Caco-2 (cell line): ENCODE measurements at places on chromosomes 11 and 22. TPM values are rescaled to one million over a fixed set of nuclear protein-coding genes. Genes with fewer than 3 reads are reported as not detected.

HORMAD2 gene
- 2.4 and 3.1 TPM in 2 replicates for total RNA-seq

DNA sequence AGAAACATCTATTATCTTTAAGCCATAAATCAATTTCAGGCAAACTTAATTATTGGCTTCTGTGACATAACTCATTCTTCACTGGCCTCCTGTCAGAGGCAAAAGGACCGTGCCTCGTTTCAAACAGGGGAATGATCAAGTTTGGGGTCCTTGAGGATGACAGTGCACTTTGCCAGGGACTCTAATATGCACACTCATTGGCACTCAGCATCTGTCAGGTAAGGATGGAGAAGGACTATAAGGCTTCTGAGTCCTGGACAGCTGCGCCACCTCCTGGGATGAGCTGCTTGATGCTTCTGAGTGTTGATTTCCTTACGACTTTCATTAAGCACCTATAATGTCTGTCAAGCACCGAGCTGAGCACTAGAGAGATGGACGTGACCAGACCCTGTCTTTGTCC is 20.2 kb downstream of the BPIFC start:
- no peaks in the 10 kb centered on the region for H3K4me1 ChIP-seq
- peak; percentile 44 for DNase-seq
- no peaks in the 10 kb centered on the region; the same call in 1 of the 2 replicates for H3K27me3 ChIP-seq
- no peak overlapping the region for H3K4me3 ChIP-seq
- H3K27ac ChIP-seq = no peak overlapping the region

C11orf91 gene
- not detected in 2 replicates for total RNA-seq

DNA sequence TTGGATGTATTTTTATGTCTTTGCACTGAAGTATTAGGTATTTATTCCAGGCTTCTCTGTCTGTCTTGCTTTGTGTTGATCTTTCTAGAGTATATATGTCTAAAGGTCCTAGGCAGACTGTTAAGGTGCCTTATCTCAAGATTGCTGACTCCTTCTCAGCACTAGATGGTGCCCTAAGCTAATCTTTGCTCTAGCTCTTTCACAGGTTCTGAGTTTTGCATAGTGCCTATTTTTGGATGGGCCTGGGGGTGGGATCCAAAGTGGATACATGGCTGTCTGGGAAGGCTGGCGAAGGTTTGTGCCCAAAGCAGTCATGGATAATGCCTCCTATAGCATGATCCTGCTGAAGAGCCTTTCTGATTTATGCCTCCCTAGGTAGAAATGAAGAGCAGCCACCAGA is 154.9 kb downstream of the TRPC6 start:
- no peak overlapping the region for H3K4me3 ChIP-seq
- H3K36me3 ChIP-seq = no peaks in the 10 kb centered on the region
- no peaks in the 10 kb centered on the region for H3K27me3 ChIP-seq
- DNase-seq = no peak
- peaks cover 22% of the 10 kb centered on the region for H3K4me1 ChIP-seq

- no peaks in the 10 kb centered on the region; the same call in 1 of the 2 replicates for H3K27me3 ChIP-seq
- DNase-seq = no peak
- H3K4me1 ChIP-seq = no peaks in the 10 kb centered on the region
- no peak overlapping the region for H3K4me3 ChIP-seq
- no peak overlapping the region for H3K27ac ChIP-seq
- H3K36me3 ChIP-seq = no peaks in the 10 kb centered on the region
Observed at GRCh38 chr22:43526946-43527345, 115.1 kb downstream of the MPPED1 start.

- no peaks in the 10 kb centered on the region for H3K27me3 ChIP-seq
- no peaks in the 10 kb centered on the region for H3K36me3 ChIP-seq
- DNase-seq = no peak
- no peak overlapping the region for H3K4me3 ChIP-seq
- no peaks in the 10 kb centered on the region for H3K4me1 ChIP-seq
- H3K27ac ChIP-seq = no peak overlapping the region
Observed at GRCh38 chr11:97895572-97895971, 1125.2 kb upstream of the CNTN5 start.

PTPN5 gene
- total RNA-seq = not detected in 2 replicates

ROBO3 gene
- 5.7 and 6.2 TPM in 2 replicates for total RNA-seq

CD3D gene
- not detected in 2 replicates for total RNA-seq

LMO2 gene
- total RNA-seq = 0.29 TPM in 1 of 2 replicates, not detected in the other

DNA sequence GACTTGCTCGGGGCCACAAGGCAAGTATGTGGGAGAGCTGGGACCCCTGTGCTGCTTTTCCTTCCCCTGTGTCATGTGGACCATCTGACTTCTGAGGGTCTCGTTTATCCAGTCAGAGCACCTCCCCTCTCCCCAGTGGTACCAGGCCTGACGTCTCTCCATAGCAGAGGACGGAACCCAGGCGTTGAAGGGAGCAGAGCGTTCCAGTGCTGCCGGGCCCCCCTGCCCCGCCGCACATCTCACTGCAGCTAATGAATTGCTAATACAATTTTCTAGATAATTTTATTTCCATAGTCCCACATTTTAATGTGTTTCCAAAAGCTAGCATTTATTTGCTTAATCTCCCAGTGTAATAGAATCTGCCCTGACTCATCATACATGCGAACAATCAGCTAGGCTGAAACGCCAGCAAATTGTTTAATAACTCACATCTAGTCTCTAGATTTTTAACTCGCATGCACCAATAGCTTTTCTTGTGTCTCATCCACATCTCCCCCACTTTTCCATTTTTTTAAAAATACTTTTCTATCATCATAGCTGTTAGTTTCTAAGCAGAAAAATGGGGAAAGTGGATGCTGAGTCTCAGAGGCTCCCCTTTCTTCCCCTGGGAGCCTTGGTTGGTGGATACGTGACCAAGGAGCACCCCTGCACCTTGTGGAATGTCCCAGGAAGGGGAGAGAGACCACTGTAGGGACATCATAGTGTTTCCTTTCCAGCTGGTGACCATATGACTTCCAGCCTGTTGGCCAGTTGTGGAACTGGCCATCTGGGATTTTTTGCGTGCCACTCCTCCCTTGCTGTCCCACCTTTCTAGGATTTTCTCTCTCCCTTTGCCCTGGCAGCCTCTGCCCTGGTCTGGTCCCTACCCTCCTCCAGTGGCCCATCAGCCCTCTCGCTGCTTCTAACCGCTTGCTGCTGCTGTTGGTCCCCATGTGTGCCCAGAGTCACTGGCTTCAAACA is 58.6 kb upstream of the NNMT start:
- H3K4me1 ChIP-seq = no peaks in the 10 kb centered on the region
- H3K36me3 ChIP-seq = no peaks in the 10 kb centered on the region
- H3K4me3 ChIP-seq = no peak overlapping the region
- no peak for DNase-seq

DNA sequence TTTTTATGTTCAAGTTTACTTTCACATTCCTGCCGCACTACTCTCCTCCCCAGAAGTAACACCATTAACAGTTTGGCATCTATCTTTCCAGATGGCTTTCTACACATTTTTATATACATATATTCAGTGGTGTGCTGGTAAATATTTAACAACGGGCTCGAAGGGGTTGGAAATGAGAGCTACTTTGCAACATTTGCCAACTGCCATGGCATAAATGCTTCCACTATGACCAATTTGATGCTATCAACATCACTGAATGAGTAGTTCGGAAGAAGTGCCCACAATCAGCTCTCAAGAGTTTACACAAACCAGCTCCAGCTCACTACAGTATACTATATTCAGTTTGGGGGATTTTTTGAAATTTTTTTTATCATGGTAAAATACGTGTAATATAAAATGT is 55.2 kb downstream of the RELT start:
- no peaks in the 10 kb centered on the region for H3K36me3 ChIP-seq
- no peaks in the 10 kb centered on the region for H3K27me3 ChIP-seq
- no peaks in the 10 kb centered on the region for H3K4me1 ChIP-seq

PIH1D2 gene
- total RNA-seq = 2.6 and 2.7 TPM in 2 replicates

GRCh38 chr11:121337740-121338272 is 45.2 kb downstream of the SC5D start:
- H3K36me3 ChIP-seq = no peaks in the 10 kb centered on the region
- no peaks in the 10 kb centered on the region for H3K4me1 ChIP-seq
- DNase-seq = no peak
- no peaks in the 10 kb centered on the region; the same call in 1 of the 2 replicates for H3K27me3 ChIP-seq

- H3K4me3 ChIP-seq = no peak overlapping the region
- peaks cover 10% of the 10 kb centered on the region; the same call in 1 of the 2 replicates for H3K4me1 ChIP-seq
- DNase-seq = peak; percentile 12
- no peaks in the 10 kb centered on the region for H3K27me3 ChIP-seq
- no peak overlapping the region for H3K27ac ChIP-seq
Observed at GRCh38 chr11:44777209-44778194, 50.7 kb downstream of the TSPAN18 start.

GGTLC3 gene
- total RNA-seq = not detected in 2 replicates

CARD10 gene
- 26.5 and 31.7 TPM in 2 replicates for total RNA-seq

DNA sequence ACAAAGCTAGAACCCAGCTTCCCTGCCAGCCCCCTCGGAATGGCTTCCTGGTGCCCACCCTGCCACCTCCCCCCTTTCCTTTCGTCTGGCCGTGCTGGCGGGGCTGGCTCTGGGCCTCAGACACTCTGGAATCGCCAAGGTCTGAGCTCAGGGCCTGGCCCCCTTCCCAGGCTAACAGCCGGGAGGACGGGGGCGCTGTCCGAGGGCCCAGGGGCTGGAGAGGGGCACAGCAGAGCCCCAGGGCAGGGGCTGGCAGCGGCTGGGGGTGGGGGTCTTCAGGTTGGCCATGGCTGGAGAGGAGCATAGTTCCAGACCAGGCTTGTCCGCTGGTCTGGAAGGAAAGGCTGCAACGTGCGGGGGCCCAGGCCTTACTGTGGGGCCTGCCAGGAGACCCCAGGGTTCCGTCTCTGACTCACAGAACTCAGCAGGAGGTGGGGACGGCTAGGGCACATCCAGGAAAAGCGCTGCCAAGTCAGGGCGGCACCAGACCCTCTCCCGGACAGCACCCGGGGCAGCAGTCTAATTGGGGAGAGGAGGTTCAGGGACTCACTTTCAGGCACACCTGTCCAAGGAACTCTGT is 861 bp upstream of the LTBP3 start:
- no peak for DNase-seq
- H3K36me3 ChIP-seq = no peaks in the 10 kb centered on the region
- no peaks in the 10 kb centered on the region for H3K27me3 ChIP-seq
- peak overlapping the region; percentile 61 for H3K27ac ChIP-seq

GRCh38 chr11:9462172-9462799 is 1.5 kb downstream of the ZNF143 start:
- H3K27ac ChIP-seq = peak overlapping the region; percentile 99
- no peaks in the 10 kb centered on the region for H3K27me3 ChIP-seq
- H3K36me3 ChIP-seq = no peaks in the 10 kb centered on the region
- H3K4me1 ChIP-seq = peaks cover 17% of the 10 kb centered on the region
- H3K4me3 ChIP-seq = peak overlapping the region; percentile 54

- H3K27me3 ChIP-seq = no peaks in the 10 kb centered on the region; the same call in 1 of the 2 replicates
- no peak overlapping the region for H3K27ac ChIP-seq
- H3K4me3 ChIP-seq = no peak overlapping the region
- H3K4me1 ChIP-seq = peaks cover 3% of the 10 kb centered on the region; the same call in 1 of the 2 replicates
- DNase-seq = no peak
Observed at GRCh38 chr11:6627762-6628241, 8.6 kb upstream of the TPP1 start.

NADSYN1 gene
- total RNA-seq = 91.3 and 101 TPM in 2 replicates

DNA sequence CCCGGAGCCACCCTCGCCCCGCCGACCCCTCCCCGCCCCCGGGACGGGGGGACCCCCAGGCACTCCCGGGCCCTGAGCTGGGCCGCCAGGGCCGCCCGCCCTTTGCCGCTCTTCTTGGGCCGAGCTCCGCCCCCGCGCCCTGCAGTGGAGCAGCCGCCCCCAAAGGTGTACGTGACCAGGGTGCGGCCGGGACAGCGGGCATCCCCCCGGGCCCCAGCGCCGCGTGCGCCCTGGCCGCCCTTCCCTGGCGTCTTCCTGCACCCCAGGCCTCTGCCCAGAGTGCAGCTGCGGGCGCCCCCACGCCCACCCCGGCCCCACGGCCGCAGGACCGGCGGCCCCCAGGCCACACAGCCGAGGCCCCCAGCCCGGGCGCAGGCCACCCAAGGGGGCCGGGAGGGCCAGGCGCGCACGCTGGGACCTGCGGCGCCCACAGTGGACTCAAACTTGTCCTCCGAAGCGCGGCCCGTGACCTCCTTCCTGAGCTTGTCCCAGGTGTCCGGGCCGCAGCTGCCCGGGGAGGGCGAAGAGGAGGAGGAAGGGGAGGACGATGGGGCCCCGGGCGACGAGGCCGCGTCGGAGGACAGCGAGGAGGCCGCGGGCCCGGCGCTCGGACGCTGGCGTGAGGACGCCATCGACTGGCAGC is 7.4 kb downstream of the B4GALNT4 start:
- H3K4me1 ChIP-seq = peaks cover 17% of the 10 kb centered on the region
- no peak overlapping the region for H3K4me3 ChIP-seq
- H3K36me3 ChIP-seq = no peaks in the 10 kb centered on the region; the same call in none of the 2 replicates
- no peak overlapping the region for H3K27ac ChIP-seq
- no peak for DNase-seq
- H3K27me3 ChIP-seq = no peaks in the 10 kb centered on the region

DNA sequence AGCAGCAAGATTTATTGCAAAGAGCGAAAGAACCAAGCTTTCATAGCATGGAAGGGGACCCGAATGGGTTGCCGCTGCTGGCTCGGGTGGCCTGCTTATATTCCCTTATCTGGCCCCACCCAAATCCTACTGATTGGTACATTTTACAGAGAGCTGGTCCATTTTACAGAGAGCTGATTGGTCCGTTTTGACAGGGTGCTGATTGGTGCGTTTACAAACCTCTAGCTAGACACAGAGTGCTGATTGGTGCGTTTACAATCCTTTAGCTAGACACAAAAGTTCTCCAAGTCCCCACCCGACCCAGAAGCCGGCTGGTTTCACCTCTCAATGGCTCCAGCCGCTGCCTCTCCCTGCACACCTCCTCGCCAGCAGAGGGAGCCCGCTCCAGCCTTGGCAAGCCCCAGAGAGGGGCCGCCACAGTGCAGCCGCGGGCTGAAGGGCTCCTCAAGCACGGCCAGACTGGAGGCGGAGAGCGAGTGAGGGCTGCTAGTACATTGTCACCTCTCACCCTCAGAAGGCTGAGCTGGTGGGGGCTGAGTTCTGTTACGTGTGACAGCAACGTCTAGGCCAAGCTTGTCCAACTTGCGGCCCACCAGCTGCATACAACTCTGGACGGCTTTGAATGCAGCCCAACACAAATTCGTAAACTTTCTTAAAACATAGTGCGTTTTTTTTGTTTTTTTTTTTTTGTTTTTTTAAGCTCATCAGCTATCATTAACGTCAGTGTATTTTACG is 8.7 kb downstream of the PTH start:
- no peaks in the 10 kb centered on the region for H3K4me1 ChIP-seq
- no peaks in the 10 kb centered on the region for H3K27me3 ChIP-seq
- no peak overlapping the region for H3K27ac ChIP-seq
- peak overlapping the region; percentile 43 for H3K4me3 ChIP-seq

- no peak for DNase-seq
- H3K4me1 ChIP-seq = no peaks in the 10 kb centered on the region
- H3K27me3 ChIP-seq = no peaks in the 10 kb centered on the region
Observed at GRCh38 chr11:61841636-61842527, 13.8 kb downstream of the FADS2 start.
